ENCODE measurements at places on chromosomes 16 and 17.

DNA sequence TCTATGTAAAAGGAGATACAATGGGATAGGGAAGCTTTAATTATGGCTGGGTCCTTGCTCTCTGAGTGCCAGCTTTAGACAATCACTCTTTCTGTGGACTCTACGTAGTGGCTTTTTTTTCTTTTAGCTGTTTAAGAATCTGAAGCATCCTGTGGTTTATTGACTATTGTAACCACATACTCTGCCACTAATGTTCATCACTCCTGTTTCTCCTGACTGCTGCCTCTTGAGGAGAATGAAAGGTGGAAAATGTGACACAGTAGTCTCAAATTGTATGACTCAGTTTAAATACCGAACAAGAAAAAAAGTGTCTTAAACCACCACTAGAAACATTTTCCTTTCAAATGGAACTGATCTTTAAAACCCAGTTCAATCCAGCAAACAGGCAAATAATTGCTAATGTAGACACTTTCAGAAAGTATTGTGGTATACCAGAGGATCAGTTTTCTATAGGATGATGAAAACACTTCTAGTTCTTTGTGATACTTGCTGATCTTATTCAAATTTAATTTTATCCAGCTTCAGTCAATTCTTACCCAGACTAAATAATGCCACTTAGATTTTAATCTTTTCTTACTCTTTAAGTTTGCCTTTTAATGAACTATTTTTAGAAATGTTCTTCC is 302.7 kb upstream of the PMFBP1 start:
- DNase-seq, result no peak

- no peak for DNase-seq
These were observed 8.8 kb downstream of the TBX4 start for GRCh38 chr17:61460796-61461585.

GRCh38 chr16:88619859-88620815 is 18.2 kb upstream of the IL17C start:
- DNase-seq, result no peak

DNA sequence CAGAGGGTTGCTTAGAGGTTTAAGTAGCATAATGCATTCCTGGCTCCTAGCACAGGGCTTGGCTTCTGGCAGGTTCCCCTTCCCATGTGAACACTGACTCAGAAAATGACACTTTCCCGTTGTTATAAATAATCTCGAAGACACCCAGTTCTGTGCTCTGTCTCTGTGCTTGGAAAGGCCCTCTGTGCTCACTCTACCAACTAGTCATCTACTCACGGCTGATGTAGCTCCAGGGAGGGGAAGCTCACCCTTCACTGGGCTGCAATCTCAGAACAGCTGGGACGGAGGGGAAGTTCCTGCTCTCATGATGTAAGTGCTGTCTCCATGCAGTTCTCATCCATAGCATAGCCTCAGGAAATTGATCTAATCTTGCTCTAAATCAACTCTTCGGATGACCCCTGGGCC is 230.5 kb upstream of the ASIC2 start:
- no peak for DNase-seq

DNA sequence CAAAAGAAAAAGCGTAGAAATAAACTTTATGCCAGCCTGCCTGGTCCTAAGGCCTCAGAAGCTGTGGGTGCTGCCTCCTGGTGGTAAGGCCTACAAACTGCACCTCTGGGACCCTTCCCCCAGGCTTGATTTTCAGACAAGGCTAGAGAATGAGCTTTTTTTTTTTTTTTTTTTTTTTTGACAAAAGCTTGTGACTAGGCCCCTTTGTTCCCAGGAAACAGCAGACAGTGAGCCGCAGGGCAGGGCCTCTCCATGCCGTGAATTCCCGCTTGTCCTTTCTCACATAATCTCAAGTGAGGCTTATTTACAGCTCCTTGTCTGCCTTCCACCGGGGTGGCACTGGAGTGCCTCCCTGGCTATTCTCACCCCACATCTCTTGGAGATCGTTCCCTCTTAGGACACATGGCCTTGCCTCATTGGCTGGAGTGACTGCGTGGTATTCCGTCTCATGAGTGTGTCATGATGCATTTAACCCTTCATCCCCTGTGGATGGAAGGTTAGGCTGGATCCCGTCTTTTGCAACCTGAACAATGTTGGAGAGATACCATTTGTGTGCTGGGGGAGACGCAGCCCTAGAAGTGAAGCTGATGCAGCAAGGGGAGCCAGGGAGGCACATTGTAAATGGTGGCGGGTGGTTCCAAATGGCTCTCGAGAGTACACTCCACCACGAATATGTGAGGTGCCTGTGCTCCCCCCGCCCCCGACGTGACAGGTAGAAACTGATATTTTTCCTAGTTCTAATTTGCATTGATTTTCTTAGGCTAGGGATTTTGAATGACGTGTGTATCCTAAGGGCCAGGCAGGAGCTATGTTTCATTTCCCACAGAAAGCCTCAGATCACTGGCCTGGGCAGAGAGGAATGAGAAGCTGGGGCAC is 49.6 kb downstream of the USP22 start:
- no peak for DNase-seq

- DNase-seq, result no peak
These were observed 575.9 kb downstream of the WWOX start for GRCh38 chr16:78675312-78675711.

GRCh38 chr16:62966626-62967025 is 930.4 kb upstream of the CDH8 start:
- no peak for DNase-seq

DNA sequence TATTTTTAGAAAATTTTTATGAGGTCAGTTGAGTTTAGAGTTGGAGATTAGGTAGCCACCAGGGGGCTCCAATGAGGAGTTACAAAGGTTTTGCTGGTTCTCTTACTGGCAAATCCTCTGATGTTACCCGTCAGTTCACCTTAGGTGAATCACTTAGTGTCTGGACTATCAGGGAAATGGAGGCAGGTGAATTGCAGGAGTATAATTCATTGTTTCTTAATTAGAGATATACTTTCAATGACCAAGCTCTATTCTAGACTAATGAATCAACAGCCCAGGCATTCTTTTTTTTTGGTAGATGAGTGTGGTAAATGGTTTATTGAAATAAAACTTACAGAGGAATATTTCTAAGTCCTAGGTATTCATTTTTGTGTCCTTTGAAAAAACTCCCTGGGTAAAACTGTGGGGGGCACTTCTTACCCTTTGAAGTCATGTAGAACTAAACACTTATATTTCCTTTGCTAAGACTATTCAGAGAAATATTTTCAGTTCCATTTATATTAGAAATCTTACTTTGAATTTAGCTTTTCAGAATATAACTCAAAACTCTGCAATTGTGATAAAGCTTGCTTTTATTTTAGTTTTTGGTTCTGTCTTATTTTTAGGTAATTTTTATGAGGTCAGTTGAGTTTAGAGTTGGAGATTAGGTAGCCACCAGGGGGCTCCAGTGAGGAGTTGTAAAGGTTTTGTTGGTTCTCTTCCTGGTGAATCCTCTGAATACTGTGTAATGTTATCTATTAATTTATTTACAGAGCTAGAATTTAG is 17.7 kb downstream of the PSMD11 start:
- DNase-seq, result no peak

GRCh38 chr17:38725066-38725465 is 5.1 kb upstream of the CISD3 start:
- DNase-seq, result no peak

DNA sequence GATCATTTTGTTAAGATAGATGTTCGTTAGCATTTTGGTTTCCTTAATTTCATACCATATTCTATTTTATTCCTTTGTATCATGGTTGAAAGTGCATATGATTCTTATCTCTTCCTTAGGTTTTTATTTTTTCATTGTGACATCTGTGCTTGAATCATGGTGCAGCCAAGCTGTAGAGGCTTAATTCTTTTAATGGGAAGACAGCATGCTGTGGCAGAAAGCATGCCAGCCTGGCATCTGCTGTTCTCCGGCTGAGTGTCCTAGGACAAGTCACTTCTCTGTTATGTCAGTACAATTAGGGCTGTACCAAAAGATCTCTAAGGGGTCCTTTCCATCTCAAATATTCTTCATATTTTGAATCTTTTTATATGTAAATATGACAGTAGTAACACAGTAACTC is 68.5 kb upstream of the PMFBP1 start:
- DNase-seq, result no peak

DNA sequence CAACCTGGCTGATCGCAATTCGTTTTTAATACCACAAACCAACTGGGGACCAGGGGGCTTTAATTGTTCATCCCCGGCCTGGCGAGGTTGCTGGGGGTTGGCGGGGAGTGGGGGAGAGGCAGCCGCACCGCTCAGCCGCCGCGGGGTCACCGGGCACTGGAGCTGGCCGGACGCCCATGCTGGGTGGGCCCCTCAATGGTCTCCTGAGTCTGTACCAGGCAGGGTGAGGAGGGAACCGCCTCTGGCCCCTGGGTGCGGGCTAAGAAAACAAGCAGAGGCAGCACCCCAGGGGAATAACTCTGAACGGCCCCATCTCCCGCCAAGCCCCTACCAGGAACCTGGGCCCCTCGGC is 43.9 kb downstream of the ACTG1 start:
- no peak for DNase-seq

DNA sequence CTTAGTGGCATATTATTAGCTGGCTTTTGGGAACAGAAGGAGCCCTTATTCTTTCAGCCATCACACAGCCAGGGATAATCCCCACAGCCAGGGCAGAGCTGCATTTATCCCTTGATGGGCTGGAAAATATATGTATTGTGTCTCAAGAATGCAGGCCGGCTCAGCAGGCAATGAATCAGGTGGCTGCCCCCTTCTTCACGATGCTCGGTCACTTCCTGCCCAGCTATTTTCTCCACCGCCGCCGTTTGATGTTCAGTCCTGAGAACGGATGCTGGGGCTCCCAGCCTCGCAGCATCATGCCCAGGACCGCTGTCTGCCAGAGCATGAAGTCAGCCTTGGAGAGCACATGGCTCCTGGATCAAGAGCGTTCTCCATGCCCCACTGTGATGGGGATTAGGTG is 4.3 kb upstream of the MYH3 start:
- DNase-seq, result no peak

- no peak for DNase-seq
These were observed 874 bp downstream of the WWP2 start for GRCh38 chr16:69762814-69763598.

DNA sequence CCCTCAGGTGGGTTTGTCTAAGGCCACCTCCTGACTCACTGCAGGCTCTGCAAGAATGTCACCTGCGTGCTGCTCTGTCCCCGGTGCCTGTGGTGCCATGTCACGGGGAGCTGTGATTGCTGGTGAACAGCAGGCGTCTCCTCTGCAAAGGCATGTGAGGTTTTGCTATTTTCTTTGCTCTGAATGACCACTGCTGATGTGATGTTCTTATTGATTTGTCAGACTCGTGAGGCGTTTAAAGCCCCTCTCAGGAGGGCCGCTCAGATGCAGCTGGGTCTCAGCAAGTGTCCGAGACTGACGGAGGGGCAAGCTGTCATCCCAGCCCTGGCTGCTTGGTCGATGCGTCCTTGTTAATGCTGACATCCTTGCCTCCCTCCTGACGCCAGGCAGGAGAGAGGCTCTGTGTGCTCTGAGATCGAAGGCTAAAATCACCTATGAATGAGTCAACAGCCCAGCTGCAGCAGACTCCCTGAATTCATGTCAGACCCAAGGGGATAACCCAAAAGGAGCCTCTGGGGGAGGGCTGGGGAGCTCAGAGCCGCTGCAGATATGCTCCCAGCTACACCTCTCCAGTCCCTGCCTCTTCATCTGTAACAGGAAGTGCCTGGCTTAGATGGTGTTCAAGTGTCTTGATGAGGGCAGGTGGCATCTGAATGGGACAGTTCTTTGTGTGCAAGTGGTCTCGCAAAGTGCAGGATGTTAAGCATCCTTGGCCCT is 11.8 kb upstream of the PEMT start:
- no peak for DNase-seq

DNA sequence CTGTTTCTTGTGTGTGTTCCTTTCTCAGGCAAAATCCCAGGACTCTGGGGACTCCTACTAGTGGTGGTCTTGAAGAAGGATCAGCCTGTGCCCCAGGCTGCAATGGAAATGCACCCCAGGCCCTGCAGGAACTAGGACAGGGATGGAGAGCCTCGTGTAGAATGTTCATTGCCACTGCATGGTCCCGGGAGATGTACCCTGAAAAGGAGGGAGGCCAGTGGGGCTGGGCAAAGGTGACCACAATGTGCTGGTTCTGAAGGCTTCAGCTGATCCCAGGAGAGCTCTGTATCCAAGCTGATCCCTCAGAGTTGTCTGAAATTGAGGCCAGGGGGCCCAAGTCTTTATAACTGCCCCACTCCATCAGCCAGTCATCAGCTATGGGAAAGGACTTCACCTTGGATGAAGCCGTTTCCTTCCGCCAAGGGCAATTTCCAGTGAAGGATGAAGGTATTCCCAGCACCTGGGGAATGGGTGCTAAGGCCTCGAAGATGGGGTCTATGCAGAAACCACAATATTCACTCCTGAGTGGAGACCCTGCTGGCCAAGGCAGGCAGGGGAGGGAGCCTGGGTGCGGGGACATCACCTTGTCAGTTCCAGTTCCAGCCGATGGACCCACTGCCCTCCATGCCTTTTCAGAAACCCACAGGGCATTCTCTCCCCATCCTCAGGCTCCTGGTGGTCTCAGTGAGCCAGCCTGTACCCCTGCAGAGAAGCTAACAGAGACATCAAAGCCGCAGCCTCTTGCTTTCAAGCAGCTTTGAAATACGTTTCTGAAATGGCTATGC is 59.9 kb upstream of the CDH5 start:
- DNase-seq, result no peak

- DNase-seq, result no peak
These were observed 118.3 kb downstream of the PPM1E start for GRCh38 chr17:58873926-58874325.

DNA sequence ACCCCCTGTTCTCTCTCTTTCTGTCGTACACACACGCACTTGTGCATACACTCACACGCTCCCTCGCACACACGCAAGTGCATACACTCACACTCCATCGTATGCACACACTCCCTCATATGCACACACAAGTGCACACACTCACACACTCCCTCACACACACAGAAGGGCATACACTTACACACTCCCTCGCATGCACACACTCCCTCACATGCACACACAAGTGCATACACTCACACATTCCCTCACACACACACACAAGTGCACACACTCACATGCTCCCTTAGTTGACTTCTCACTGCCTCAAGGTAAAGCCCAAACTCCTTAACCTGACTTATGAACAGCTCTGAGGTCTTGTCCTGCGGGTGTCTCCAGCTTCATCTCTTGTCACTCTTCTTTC is 78.7 kb downstream of the NOG start:
- DNase-seq, result no peak

DNA sequence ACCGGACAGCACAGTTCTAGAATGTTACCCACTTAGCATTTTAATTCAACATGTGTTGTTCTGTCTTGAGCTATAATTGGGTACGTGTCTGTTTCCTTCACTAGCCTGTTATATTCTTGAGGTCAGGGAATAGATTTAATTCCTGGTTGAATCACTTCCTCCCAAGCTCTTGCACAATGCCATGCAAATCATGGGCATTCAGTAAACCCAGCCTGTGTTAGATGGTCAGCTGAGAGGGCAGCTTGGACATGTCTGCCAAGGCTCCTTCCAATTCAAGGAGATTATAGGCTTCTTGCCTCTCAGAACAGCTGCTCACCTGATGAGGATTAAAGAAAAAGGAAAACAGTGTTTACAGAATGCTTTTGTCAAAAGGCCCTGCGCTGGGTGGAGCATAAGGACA is 12.6 kb downstream of the C1QTNF1 start:
- no peak for DNase-seq
